ENCODE measurements at places on chromosomes 7 and 10.

GRCh38 chr10:133230387-133231195 is 574 bp downstream of the UTF1 start:
- no peak for DNase-seq

DNA sequence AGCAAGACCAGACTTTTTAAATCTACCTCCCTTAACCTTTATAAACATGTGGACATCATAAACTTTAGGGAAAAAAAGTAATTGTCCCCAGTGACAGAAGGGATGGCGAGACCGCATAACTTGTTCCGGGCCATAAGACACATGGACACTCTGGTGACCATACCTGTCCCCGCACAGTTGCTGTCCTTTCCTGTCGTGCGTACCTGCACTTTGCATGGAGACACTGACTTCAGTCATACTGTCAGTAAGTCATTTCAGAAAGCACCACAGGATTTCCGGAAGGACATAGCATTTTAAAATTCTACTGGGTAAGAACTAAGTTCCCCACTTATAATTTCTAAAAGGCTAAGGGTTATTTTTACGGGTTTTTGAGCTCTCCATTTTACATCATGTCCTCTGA is 120.9 kb downstream of the CREB5 start:
- DNase-seq = no peak

GRCh38 chr10:20105931-20106330 is 289.7 kb downstream of the PLXDC2 start:
- no peak for DNase-seq

- no peak for DNase-seq
Observed at GRCh38 chr10:69068549-69068948, 19.4 kb upstream of the SRGN start.

- DNase-seq = no peak
Observed at GRCh38 chr10:123519861-123520260, 146.3 kb upstream of the GPR26 start.

DNA sequence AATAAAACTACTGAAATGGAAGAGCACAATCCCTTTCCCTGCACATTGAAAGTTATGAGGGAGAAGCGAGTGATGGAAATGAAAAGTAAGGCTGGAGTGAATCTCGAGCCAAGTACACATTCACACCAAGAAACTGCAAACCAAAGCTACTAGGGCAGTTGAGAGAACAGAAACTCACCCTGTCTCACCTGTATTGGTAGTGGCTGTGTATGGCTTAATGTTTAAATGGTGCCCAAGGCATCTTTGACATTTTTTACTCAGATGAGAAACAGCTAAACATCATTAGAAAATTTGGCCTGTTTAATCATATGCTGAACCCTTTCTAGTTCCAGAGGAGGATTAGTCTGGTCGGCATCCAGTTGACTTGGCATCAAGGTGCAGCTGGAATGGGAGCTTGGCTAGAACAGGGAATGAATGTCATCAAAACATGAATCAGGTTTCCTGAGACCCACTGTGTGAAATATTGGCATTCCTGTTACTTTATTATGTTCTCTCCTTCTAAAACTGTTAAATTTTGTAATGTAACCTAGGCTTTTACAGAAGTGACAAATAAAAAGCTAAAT is 840.8 kb downstream of the GRM8 start:
- no peak for DNase-seq

DNA sequence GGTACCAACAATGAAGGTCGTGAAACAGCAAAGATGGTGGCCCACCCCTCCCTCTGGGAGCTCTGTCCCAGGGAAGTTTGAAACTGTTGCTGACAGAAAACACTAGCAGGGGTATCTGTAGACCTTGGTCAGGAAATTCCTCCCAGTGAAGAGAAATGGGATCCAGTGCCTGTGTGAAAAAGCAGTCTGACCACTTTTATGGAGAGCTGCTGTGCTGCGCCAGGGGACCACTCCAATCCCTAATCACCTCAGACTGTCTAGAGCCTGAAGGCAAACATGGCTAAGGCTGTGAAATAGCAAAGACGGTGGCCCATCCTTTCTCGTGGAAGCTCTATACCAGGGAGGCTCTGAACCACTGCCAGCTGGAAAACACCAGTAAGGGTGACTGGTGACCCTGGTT is 38.3 kb upstream of the TMEM140 start:
- no peak for DNase-seq

DNA sequence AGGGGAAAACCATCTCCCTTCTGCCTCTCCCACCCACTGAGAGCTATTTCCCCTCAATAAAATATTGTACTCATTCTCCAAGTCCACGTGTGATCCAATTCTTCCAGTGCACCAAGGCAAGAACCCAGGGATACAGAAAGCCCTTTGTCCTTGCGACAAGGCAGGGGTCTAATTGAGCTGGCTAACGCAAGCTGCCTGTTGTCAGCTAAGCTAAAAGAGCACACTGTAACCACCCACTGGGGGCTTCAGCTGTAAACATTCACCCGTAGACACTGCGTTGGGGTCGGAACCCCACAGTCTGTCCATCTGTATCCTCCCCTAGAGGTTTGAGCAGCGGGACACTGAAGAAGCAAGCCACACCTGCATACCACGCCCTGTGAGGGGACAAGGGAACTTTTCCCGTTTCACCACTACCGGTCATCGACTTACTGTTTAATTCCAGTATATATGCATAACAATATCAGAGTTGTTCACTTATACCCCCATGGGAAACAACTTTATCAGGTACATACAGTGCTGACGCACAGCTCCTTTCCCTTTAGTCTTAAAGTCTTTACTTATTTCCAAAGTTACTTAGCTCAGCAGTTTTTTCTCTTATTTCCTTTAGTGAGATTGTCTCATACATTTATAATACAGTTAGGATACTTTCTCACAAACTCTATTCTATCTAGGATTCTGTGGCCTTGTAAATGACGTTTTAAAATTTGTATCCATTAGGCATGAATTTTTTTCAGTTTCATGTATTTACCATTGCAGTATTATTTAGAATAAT is 721.6 kb downstream of the ANKRD7 start:
- DNase-seq = no peak

DNA sequence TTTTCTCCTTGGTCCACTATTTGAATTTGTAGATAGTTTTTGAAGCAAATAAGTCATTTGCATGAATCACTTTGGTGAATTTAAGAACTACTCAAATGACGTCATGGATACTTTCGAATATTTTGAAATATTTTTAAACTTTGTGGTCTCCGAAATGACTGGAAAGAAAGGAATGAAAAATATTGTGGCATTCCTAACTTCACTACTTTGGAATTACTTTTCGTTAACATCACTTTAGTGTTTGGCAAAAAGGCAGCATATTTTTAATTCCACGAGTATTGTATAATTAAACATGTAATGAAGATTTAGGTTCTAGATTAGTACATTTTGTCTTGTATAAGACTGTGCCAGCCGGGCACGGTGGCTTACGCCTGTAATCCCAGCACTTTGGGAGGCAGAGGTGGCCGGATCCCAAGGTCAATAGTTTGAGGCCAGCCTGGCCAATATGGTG is 35.3 kb upstream of the ZRANB1 start:
- no peak for DNase-seq

DNA sequence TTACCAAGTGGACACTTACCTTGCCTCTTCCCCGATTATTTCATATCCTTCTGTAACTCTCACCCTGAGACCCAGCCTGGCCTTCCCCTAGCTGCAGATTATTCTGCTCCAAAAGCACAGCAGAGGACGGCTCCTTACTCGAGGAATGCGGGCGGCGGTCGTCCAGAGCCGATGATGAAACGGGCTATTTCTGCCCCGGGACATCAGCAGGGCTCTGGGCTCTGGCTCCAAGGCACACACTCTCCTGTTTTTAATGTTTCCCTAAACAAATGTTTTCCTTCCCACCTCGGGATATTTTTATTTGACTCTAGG is 343 bp upstream of the C10orf71 start:
- DNase-seq = peak; percentile 34

- no peak for DNase-seq
Observed at GRCh38 chr10:88245974-88246511, 337.1 kb downstream of the RNLS start.

DNA sequence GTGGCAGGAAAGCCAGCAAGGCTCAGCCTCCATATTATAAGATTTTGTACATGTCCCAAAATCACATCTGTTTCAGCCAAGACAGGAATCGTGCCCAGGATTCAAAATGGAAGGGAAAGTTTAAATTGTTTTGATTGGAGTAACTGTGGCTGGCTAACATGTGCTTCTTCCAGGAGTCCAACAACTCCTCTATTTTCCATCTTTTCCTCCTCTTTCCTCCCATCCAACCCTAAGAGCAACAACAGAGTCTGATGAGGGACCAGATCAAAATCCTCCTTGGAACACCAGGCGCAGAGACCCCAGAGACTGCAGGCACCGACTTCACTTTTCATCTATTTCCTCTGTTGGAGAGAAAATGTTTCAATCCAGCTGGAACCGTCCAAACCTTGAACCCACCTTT is 36.0 kb upstream of the SVIL start:
- no peak for DNase-seq

- no peak for DNase-seq
Observed at GRCh38 chr10:86295791-86296190, 70.8 kb downstream of the GRID1 start.

- DNase-seq = no peak
Observed at GRCh38 chr10:117541909-117542705, 439 bp upstream of the EMX2 start.

GRCh38 chr7:101538596-101539459 is 90.3 kb downstream of the MYL10 start:
- DNase-seq = peak; percentile 38

GRCh38 chr10:54469587-54470323 is 331.3 kb downstream of the PCDH15 start:
- DNase-seq = no peak

GRCh38 chr10:103155471-103156085 is 37.5 kb downstream of the NT5C2 start:
- peak; percentile 54 for DNase-seq

DNA sequence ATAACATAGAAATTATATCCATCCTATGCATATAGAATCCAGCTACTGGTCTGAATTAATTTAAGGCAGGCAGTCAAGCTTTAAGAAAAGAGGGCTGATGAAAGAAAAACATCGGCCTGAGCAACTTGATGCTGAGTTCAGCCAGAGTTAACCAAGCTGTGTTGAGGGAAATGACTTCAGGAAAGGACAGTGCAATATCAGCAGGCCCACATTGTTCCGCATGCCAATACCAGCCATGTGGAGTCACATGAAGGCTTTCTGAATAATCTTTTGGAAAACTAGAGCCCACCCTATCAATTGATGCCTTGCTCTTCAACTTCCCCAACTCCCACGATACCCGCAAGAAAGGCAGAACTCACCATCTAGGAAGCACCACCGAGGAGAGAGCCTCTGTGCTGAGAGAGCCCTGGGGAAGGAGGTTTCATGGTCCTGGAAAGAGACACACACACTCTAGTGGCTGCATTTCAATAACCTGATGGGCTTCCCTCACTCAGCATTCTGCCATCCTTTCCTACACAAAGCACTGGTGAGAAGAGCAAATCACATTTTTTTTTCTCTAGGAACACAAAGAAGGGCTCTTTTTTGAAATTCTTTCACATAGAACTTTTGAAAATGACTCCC is 125.8 kb upstream of the PTN start:
- DNase-seq = no peak

DNA sequence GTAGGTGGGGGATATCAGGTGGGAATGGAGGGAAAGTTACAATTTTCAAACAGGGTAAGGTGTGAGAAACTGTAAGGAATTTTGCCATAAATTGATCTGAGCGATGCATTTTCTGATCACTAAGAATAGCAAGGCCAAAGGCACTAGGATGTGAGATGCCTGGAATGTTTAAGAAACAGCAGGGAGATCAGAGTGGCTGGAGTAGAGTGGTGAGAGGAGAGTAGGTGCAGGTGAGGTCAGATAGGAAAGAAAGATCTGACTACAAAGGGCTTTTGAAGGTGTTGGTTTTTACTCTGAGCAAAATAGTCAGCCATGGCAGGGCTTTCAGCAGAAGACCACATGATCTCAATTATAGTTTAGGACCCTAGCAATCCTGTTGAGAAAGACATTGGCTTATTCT is 55.0 kb downstream of the HDAC9 start:
- no peak for DNase-seq

GRCh38 chr7:158125721-158126120 is 461.9 kb downstream of the PTPRN2 start:
- DNase-seq = no peak

- DNase-seq = no peak
Observed at GRCh38 chr10:77587416-77587790, 50.2 kb downstream of the KCNMA1 start.

DNA sequence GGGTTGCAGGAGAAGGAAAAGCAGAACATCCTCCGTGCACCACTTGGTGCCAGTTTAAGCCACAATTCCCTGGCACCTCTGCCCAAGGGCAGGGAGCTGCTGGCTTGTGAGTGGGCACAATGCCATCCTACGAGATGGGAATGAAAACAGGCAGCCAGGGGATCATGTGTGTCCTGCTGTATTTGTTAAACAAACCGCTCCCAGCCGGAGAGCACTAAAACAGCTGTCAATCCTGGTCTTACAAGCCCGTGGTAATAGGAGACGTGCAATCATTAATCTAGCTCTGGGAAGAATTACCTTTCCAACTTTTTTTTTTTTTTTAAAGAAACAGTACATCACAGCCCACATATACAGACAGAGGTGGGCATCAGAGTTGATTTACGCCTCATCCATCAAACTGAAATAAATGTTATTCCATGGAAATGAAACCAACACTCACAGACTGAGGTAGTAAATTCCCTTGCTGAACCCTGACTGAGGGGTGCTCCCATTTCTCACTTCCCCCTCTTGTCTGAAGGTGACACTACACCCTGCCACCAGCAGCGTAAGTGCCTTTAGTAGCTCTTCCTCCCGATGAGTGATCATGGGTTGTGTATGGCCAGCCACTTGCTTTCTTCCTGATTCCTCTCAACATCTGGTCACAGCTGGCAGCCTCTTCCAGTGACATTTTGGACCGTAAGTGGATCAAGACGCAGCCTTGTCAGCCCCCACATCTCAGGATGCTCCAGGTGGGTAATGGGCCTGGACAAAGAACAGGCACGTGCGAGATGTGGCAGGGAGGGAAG is 143.8 kb downstream of the TEX36 start:
- peak; percentile 92 for DNase-seq

GRCh38 chr10:86234107-86234506 is 132.5 kb downstream of the GRID1 start:
- no peak for DNase-seq

GRCh38 chr10:68221196-68221595 is 10.7 kb downstream of the ATOH7 start:
- no peak for DNase-seq

- DNase-seq = no peak
Observed at GRCh38 chr10:5540891-5541290, 16.1 kb downstream of the CALML3 start.

GRCh38 chr7:30681331-30681797 is 892 bp downstream of the CRHR2 start:
- DNase-seq = peak; percentile 56

- DNase-seq = peak; percentile 88
Observed at GRCh38 chr10:43606323-43607198, at the start of gene ZNF485. TSS of gene ZNF485 (plus strand) at chr10:43606438. CDS start at chr10:43607051, 613 bp downstream.
